AG04450 (cell line): ENCODE measurements at places on chromosomes 2 and 18.

DNA sequence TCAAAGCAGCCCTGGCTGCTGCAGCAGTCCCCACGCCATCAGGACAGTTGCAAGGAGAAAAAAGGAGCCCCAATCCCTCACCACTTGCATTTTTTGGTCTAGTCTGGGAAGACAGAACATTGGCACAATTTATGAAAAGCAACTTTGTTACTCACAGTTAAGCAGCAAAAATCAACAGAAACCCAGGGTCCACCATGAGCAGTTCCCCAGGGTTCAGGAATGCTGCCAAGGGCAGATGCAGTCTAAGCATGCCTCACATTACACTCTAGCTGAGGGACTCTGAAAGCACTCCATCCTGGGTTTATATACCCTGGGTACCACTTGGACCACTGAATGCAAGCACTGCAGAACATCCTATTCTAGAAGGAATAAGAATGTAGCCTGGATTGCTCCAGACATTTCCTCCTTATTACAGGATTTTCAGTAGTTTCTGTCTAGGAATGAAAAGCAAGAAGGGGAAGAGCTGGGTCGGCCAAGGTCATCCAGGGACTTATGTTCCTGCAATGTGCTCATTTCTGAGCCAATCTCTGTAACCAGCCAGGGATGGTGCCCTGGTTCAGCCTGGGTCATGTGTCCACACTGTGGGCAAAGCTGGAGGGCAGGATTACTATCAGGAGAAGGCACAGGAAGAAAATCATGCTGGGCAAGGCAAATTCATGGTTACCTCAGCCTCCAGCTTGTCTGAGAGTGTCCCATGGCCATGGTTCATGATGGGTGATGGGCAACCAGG is 19.5 kb upstream of the TMEM163 start:
- DNase-seq, result no peak

GRCh38 chr18:62991959-62992358 is 276.6 kb downstream of the PHLPP1 start:
- no peak for DNase-seq

- DNase-seq, result no peak
These were observed 38.2 kb downstream of the SLC4A10 start for GRCh38 chr2:161662373-161662772.

- DNase-seq, result peak; percentile 48
These were observed 36.6 kb downstream of the LONRF2 start for GRCh38 chr2:100285691-100286090.

GRCh38 chr2:85935746-85936208 is 47.0 kb upstream of the ST3GAL5 start:
- no peak for DNase-seq

- DNase-seq, result no peak
These were observed 359.9 kb upstream of the FANCL start for GRCh38 chr2:58601017-58601416.

- peak; percentile 75 for DNase-seq
These were observed 104.5 kb downstream of the MEIS1 start for GRCh38 chr2:66539452-66539851.
